ENCODE measurements at places on chromosomes 12 and 14. TPM values are rescaled to one million over a fixed set of nuclear protein-coding genes. Genes with fewer than 3 reads are reported as not detected.

Gene NACA
- total RNA-seq: 632 TPM

DNA sequence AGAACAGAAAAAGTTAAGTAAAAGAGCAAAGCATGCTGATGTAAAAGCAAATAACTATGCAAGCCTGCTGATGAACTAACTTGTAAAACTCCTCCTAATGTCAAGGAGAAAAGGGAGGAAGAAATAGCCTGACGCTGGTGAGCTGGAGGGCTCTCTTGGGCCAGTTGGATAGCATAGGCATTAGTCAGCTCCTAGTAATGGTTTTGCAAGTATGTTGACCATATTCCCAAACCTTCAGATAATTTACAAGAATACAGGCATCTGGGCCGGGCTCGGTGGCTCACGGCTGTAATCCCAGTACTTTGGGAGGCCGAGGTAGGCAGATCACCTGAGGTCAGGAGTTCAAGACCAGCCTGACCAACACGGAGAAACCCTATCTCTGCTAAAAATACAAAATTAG is 871.4 kb downstream of the C12orf50 start:
- no peaks in the 10 kb centered on the region for H3K27me3 ChIP-seq
- no peaks in the 10 kb centered on the region for H3K36me3 ChIP-seq
- H3K4me1 ChIP-seq: no peaks in the 10 kb centered on the region
- no peak overlapping the region for H3K4me3 ChIP-seq
- no peak overlapping the region for H3K27ac ChIP-seq

Gene NAV3
- total RNA-seq: 24.1 TPM

Gene TAS2R9
- total RNA-seq: not detected

DNA sequence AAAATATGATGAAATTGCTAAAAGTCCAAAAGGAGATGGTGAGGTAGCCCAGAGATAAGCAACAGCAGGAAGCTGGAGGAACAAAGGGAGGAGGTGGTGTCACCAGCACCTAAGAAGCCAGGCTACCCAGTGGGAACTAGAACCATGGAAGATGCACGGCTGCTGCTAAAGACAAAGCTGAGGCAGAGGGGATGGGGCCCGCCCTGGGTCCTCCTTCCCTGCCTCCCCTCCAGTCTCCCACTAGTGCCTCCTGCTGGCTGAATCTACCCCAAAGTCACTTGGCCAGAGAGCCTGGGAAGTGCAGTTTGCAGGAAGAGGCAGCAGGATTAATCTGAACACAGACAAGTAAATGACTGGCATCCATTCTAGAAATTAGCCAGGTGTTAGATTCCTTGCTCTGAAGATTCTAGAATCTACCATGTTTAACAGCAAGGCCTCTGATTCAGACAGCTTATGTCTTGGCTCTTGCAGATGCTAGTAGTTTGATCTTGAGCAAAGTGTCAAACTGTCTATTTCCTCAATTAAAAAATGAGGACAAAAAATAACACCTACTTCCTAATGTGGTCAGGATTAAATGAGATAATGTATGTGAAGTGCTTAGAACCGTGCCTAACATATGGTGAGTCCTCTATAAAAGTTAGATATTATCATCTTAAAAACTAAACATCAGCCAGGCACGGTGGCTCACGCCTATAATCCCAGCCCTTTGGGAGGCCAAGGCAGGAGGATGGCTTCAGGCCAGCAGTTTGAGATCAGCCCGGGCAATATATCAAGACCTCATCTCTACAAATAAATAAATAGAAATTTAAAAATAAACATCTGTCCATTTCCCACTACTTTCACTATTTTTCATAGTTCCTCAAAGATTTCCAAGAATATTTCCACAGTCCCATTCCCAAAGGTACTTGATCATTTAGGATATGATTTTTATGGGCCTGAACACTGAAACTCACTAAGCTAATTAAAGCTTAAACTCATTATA is 5.8 kb upstream of the LRP10 start:
- H3K27ac ChIP-seq: no peak overlapping the region
- H3K4me1 ChIP-seq: peaks cover 4% of the 10 kb centered on the region
- H3K27me3 ChIP-seq: no peaks in the 10 kb centered on the region
- no peaks in the 10 kb centered on the region for H3K36me3 ChIP-seq
- DNase-seq: no peak
- no peak overlapping the region for H3K4me3 ChIP-seq

- no peaks in the 10 kb centered on the region for H3K36me3 ChIP-seq
- no peak overlapping the region for H3K4me3 ChIP-seq
- DNase-seq: no peak
- no peaks in the 10 kb centered on the region for H3K27me3 ChIP-seq
Measured at GRCh38 chr14:71317385-71318096, 410.3 kb downstream of the PCNX1 start.

DNA sequence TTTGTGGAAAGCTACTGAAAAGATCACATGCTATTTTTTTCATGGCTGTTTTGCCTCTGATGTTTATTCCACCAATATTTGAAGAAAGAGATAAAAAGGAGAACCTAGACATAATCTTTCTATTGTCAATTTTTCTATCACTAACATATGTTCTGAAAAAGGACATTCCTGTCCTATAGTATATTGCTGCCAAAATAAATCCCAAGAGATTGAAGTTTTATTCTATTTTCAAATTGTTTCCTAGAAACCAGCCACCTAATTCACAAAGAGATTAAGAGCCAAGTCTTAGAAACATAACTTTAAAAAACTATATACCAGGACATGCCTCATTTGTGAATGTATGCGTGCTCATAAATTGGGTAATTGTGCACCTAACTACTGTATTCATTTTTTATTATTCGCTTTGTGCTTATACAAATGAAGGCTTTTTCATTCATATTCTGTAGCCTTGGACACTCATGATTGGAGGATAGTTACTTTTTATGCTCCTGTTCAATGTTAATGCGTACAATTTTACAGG is 200.7 kb downstream of the FUT8 start:
- H3K4me3 ChIP-seq: no peak overlapping the region
- H3K36me3 ChIP-seq: no peaks in the 10 kb centered on the region
- no peak overlapping the region for H3K27ac ChIP-seq
- no peaks in the 10 kb centered on the region for H3K4me1 ChIP-seq
- no peaks in the 10 kb centered on the region for H3K27me3 ChIP-seq

- H3K27me3 ChIP-seq: no peaks in the 10 kb centered on the region
- H3K4me1 ChIP-seq: no peaks in the 10 kb centered on the region
- H3K27ac ChIP-seq: no peak overlapping the region
- no peaks in the 10 kb centered on the region for H3K36me3 ChIP-seq
- DNase-seq: no peak
Measured at GRCh38 chr12:46005151-46005797, 14.9 kb upstream of the SCAF11 start.

Gene DHRS2
- 2.1 TPM for total RNA-seq

DNA sequence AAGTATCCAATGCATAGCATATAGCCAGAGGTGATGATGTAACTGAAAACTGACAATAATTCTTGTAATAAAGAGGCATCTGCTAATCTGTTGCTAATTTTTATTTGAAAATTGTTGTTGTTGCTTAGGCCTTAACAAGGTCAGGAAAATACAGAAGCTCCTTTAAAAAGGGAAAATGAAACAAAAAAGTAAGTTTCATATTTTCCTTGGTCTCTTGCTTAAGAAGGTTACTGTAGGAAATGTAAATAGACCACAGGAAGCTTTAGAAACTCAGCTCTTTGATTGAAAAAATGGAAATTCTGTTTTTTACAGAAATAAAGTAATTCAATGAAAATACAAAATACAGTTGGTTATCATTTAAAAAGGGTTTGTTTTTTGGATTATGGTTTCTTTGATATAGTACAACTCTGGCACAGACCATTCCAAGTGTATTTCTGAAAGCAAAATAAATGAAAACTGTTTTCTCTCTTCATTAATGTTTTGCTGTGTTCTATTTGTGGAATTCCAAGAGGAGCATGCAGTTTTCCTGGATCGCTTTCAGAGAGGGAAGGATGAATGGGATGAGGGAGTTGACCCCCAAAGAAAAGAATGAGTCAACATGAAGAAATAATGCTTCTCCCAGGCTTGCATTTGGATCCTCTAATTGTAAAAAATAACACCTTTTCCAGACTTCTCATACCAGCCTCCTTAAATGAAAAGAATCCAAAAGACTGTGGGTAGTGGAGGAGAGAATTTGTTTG is 398.0 kb upstream of the FAR2 start:
- no peaks in the 10 kb centered on the region for H3K4me1 ChIP-seq
- no peak overlapping the region for H3K4me3 ChIP-seq
- no peak overlapping the region for H3K27ac ChIP-seq
- H3K36me3 ChIP-seq: no peaks in the 10 kb centered on the region
- H3K27me3 ChIP-seq: no peaks in the 10 kb centered on the region

Gene B4GALNT1
- 2.6 TPM for total RNA-seq

DNA sequence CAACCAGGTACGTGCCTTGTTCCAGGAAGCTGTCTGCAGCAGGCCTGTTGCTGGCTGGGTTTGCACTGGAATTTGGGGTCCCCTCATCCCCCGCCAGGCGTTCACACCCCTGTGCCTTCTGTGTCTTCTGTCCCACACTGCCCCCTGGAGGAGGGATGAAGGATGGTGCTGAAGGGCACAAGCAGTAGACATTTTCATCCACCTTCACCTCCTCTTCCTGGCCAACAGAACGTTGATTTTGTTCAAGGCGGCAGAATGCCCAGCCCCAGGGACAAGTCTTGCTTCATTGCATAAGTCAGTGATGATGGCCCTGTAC is 122.1 kb downstream of the CALM1 start:
- H3K36me3 ChIP-seq: no peaks in the 10 kb centered on the region
- H3K4me1 ChIP-seq: peaks cover 16% of the 10 kb centered on the region
- H3K27ac ChIP-seq: no peak overlapping the region
- no peak for DNase-seq
- H3K27me3 ChIP-seq: no peaks in the 10 kb centered on the region

DNA sequence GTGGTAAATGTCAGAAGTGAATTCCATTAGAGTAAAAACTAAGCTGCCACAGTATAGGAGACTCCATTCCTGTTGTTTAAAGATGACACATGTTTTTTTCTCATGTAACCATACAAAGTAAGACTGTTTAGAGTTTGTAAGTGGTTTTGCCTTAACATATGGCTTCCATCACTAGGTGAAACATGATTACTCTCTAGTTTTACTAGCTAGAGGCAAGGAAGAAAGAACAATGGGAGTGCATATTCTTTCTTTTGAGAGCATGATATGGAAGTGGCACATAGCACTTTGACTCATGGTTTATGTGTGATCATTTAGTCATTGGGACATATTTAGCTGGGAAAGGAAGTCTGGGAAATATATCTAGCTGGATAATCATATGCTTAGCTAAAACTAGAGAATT is 7.7 kb downstream of the ATF7IP start:
- no peak overlapping the region for H3K4me3 ChIP-seq
- peak; percentile 59 for DNase-seq
- H3K27ac ChIP-seq: peak overlapping the region; percentile 64
- H3K4me1 ChIP-seq: peaks cover 12% of the 10 kb centered on the region
- no peaks in the 10 kb centered on the region for H3K27me3 ChIP-seq
- H3K36me3 ChIP-seq: no peaks in the 10 kb centered on the region

DNA sequence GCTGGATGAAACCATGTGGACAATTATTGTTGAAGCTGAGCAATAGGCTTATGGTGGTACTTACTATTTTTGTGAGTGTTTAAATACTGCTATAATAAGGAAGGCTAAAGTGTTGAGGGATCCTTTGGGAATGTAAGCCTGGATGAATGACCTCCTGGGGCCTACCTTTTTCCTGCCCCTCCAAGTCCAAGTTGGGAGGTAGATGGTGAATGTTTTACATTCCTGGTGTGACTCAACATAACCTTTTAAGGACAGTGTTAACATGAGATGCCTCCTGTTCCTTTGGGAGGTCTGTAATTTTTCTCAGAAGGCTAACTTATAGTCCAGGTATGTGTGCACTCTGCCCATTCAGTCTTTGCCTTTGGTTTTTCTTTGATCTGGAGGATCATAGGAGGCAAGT is 315.9 kb downstream of the NRXN3 start:
- H3K27me3 ChIP-seq: no peaks in the 10 kb centered on the region
- H3K4me1 ChIP-seq: no peaks in the 10 kb centered on the region
- no peak overlapping the region for H3K4me3 ChIP-seq
- no peaks in the 10 kb centered on the region for H3K36me3 ChIP-seq
- DNase-seq: no peak

DNA sequence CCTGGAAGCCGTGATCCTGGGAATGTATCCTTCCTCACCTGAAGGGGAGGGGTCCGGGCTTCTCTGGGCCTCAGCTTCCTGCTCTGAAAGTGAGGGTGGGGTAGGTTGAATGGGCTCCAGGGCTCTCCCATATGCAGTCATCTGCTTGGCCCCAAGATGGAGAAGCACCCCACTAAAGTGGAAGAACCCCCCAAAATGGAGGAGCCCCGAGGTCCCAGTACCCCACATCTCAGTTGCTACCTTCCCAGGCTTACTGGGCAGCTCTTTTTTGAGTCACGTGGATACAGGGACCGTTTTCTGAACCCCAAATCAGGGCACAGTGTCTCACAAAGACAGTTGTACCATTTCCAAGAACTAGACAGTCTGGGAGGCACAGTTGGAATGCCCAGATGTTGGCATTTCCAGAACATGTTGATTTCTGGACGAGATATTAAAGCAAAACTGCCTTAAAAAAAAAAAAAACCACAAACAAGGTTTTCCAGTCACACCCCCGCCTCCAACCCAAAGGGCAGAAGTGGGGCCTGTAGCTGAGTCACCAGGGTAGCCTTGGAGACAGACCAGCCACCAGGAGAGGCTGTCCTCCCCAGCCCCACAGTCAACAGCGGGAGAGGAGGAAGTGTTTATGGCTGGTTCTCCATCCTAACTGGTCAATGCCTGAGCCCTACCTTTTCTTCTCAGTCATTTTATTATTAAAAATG is 12.1 kb downstream of the VASH1 start:
- H3K36me3 ChIP-seq: no peaks in the 10 kb centered on the region
- peak overlapping the region; percentile 34 for H3K4me3 ChIP-seq
- H3K27ac ChIP-seq: peak overlapping the region; percentile 50
- no peaks in the 10 kb centered on the region for H3K27me3 ChIP-seq

- no peak for DNase-seq
- no peaks in the 10 kb centered on the region for H3K27me3 ChIP-seq
- peaks cover 6% of the 10 kb centered on the region for H3K4me1 ChIP-seq
- no peak overlapping the region for H3K4me3 ChIP-seq
Measured at GRCh38 chr12:46900734-46901463, 75.1 kb upstream of the SLC38A4 start.

All from astrocyte (in vitro differentiated cells and primary cell).